CD4-positive, alpha-beta T cell treated with Interleukin-4 for 1 hour (primary cell): ENCODE measurements at places on chromosomes 7 and 10.

DNA sequence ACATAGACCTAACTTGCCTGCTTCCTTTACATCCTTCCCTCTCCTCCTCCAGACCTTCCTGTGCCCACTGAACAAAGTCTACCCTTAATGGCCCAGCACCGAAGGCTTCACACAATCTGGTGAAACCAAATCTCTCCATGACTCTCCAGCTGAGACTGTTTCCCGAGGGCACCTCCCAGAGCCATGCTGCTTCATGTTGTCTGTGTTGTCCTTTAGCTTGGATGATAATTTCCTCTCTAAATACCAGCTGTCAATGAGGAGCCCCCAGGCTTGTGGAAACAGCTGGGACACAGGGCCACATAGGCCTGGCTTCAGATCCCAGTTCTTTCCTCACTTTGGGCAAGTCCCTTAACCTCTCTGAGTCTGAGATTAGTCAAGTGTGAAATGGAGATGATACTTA, 54.3 kb downstream of the DLD start:
- DNase-seq: no peak

DNA sequence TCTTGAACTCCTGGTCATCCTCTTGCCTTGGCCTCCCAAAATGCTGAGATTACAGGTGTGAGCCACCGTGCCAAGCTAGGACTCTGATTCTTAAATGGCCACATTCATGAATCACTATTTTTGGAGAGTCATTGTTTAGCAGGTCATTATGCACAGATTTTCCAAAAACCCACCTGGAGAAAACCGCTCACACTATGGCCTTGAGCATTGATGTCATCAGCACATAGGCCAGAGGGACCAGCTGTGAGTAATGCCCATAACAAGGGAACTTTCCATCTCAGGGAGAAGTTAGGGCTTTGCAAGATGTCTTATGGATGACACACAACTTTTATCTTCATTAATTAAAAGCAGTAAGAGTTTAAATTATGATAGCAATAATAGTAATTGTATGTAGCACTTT, 86.4 kb upstream of the KIF5B start:
- DNase-seq: no peak

GRCh38 chr10:131076356-131076755, 235.2 kb downstream of the TCERG1L start:
- DNase-seq: no peak

DNA sequence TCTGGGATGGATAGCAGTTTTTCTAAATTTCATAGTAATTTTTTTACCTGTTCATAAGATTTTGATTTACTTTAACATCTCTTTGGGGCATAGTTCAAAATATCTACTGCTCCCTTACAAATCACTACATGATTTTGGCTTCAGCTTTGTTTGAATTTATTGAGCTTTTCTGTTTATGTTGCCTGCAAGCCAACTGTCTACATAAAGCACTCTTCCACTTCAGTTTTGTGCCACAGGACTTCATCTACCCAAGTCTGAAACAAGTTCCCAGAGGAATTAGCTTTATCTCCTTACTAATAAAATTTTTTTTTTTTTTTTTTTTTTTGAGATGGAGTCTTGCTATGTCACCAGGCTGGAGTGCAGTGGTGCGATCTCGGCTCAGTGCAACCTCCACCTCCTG, 45.4 kb upstream of the KMT2E start:
- no peak for DNase-seq

DNA sequence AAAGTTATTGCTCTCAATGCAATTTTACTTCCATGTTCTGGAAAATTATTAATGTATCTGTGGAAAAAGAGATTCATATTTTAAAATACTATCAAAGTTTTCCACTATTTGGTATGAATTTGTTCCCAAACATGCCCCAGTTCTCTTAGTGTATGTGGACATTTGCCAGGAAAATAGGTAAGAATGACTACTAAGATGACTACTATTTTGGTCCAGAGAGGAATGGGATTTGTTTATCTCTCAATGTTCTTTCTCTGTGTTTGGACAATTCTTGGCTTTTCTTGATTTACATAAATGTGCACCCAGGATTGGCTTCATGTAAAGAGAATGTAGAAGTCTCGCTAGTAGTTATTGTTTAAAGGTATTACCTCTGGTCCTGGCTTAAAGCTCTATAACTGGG, 60.3 kb upstream of the POT1 start:
- no peak for DNase-seq

DNA sequence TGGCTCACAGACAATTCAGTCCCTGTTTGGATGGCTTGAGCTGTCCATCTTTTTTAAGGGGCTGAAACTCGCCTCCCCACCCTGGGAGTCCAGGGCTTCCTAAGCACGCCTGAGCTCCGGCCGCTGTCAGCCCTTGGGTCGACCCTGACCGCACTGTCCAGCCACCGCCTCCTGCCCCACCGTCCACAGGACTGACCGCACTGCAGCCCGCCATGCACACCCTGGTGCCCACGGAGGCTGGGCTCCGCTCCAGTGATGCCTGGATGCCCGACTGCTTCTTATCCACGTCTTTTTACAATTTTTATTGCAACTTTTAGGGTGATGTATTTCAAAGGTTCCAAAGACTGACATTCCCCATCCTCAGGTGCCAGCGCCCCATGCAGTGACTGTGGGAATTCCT, 39.4 kb upstream of the FOXL3 start:
- DNase-seq: no peak

DNA sequence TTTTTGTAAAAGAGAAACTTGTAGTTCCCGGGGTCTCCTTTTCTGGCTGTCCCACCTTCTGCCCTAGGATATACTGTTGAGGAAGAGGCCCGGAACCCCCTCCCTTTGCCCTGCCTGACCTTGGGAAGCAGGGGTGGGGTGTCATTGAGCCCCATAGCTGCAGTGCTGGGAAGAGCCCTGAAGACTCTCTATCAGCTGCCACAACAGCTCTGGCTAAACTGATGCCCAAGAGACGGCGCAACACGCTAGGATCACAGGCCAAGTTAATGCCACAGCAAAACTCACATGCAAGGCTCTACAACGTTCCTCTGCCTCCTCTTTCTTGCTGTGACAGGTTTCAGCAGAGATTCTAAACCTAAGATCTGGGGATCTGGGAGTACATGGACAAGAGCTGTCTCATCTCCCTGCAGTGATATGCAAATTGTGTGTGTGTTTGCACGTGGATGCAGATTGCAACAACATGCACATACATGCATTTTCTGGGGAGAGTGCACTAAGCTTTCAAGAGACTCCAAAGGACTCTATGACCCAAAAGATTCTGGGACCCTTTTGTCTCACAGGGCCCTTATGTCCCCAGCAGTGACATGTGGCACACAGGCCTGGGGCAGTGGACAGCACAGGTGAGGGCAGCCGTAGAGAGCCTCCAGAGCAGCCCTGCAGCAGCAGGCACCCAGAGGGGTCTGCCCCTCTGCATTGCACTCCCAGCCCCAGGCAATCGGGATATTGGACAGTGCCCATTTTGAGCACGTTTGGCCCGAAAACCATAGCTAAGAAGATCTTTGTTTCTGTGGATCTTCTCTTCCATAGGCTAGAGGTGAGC, 2.5 kb downstream of the RASSF4 start:
- DNase-seq: no peak

DNA sequence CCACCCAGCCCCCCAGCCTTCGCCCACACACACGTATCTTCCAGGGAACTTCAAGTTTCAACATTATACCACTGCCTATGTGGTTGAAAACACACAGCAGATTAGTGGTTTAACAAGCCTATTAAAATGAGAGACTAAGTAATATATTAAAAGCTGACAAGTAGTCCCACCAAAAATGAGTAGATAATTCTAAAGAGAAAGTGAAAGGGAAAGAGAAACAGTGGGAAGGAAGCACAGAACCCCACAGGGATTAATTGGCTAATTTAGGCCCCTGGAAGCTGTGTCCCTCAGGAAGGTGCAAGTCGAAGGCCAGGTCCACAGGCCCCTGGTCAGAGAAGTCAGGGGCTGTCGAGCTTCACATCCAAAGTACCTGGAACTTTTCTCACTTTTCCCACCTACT, 210.5 kb upstream of the YAE1 start:
- no peak for DNase-seq

- DNase-seq: no peak
These were observed 7.5 kb upstream of the CAV2 start for GRCh38 chr7:116491887-116492653.

GRCh38 chr10:122010405-122011050, 21.6 kb downstream of the TACC2 start:
- no peak for DNase-seq

GRCh38 chr7:98228801-98229200, 17.6 kb downstream of the BHLHA15 start:
- DNase-seq: no peak

GRCh38 chr7:100556541-100556940, 17.2 kb downstream of the SAP25 start:
- no peak for DNase-seq

DNA sequence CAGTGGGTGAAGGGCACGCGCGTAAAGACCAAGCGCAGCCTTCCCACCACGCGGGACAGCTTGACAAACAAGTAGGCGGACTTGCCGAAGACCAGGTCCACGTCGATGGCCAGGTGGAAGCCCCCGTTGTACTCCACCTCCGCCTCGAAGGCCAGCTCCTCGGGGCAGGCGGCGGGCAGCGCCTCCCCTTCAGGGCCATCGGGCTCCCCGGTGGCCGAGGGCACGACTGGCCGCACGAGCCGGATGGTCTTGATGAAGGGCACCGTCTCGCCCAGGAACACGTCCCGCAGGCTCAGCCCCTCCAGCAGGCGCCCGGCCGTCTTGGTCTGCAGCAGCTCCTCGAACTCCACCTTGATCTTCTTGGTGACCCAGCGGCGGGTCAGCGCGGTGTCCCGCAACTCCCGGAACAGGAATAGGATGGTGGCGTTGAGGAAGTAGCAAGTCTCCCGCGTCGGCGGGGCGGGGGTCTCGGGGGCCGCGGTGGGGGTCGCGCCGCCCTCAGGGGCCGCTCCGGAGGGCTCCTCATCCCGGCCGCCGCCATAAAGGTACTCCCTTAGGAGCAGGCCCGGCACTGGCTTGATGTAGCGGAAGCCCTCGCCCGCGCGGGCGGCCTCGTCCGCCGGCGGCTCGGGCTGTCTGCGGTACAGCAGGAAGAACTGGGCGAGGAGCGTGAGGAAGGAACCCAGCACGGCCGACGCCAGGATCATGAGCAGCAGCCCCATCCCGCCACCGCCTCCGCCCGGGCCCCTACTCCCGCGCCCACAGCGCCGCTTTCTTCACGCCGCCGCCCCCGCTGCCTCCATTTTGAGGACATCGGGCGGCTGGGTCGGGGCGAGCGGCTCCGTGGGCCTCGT, 507 bp downstream of the PDZD8 start:
- DNase-seq: peak; percentile 31

DNA sequence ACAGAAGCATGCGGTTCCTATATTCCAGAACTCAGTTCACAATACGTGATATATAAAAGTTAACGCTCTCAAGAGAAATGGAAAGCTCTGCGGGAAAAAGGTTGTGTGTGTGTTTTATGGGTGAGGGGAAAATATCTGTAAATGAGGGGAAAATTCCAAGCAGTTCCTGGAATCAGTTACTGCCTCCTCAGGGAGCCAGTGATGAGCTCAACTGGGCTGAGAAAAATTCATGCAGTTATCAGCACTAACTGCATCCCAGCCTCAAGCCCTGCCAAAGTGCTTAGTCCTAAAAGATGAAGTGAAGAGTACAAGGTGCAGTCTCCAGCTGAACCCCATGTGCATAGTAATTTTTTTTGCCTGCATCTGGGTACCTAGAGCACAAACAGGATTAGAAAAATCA, 191.9 kb downstream of the CDK14 start:
- DNase-seq: no peak

- no peak for DNase-seq
These were observed 21.8 kb downstream of the RPA3 start for GRCh38 chr7:7696458-7697119.

- DNase-seq: peak; percentile 71
These were observed 10.0 kb downstream of the DNAJC1 start for GRCh38 chr10:21993360-21994001.

- DNase-seq: no peak
These were observed 45.1 kb downstream of the RPS24 start for GRCh38 chr10:78078539-78079330.

GRCh38 chr7:90720984-90721760, 125.1 kb downstream of the CDK14 start:
- DNase-seq: no peak
